ENCODE measurements at places on chromosomes 7 and 10.

- DNase-seq, result no peak
Observed at GRCh38 chr10:123860209-123860608, 31.4 kb downstream of the CPXM2 start.

DNA sequence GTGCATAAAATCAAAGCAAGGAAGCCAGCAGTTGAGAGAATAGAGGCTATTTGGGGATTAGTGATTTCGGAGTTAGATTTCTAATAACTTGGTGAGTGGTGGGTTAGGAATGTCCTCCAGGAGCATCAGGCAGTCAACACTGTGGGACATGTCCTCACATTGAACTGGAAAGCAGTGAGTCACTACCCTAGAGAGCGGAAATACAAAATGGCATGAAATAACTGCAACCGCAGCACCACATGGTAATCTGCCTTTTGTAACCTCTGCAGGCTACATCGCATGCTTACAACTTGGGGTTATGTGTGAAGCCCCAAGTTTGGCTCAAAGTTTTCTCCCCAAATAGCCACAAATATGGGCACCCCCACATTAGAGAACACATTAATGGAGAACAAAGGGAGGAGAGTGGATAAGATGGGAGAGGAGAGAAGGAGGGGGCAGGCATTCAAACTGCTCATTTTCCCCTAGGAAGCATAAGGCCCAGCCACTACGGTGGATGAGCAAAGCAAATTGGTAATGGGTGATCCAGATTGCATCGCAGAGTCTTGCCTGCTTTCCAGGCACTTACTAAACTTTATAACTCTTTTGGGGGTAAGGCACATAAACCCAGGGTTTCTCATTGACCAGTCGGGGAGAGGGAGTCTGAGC, 22.0 kb upstream of the SLF2 start:
- no peak for DNase-seq

DNA sequence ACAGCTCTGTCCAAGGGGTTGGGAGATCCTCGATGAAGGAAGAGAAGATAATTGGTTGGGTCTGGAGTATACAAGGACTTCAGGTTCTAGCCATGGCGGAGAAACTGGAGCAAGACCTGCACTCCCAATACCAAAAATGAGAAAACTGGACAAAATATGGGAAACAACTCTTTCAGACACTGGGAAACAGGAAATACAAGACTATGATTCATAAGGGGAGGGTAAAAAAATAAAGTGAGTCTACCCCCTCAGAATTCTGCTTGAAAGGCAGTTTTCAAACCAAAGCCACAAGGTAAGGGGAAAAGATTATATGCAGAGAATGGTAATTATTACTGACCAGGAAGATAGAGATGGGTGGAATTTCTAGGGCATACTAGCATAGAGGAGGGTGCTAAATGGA, 10.2 kb upstream of the SEC61G start:
- no peak for DNase-seq

- DNase-seq, result no peak
Observed at GRCh38 chr10:79072041-79072441, 3.3 kb downstream of the ZMIZ1 start.

GRCh38 chr10:100522107-100522801, 2.6 kb upstream of the SEC31B start:
- DNase-seq, result no peak

GRCh38 chr10:102499356-102499755, 3.2 kb downstream of the ACTR1A start:
- DNase-seq, result no peak

DNA sequence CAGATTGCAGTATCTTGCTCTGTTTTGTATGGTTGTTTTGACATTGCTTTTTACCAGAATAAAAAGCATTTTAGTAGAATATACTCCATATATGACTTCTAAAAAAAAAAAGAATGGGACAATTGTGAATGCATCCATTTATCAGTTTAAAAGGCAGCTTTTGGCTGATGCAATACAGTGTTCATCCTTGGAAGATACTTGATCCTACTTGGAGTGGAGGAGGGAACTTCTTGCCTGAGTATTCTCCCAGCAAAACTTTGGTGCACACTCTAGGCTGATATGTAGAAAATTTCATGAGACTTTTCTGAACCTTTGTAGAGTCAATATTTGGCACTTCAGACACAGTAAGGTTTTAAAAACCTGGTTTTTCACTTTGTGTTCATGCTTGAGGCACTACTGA, 40.2 kb downstream of the WDR11 start:
- no peak for DNase-seq

DNA sequence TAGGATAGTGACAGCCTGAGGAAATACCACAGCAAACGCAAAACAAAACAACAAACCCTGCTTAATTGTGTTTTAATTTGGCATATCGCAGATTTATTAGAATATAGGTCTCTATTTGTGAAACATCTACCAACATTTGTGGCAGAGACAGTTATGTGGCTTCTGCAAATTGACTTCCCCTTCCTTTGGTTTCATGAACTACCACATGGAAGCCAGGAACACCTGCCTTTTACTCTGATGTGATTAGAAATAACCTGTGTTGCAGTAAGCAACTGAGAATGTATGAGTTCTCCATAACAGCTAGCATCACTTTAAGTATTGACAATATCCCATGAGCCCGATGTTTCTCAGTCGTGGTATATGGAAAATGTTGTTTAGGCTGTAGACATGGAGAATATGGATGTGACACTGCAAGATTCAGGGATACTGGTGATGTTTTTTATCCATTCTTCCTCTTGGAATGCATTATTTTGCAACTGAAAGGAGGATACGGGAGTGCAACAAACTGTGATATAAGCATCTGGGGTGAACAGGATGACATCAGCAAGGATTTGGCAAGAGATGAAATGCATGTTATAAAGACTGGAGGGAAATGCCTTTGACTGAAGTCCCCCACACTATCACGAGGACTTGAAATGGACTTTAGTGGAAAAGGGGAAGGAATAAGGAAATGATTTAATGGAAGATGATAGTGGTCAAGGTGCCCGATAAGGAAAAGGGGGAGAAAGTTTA, 95.9 kb downstream of the CUBN start:
- no peak for DNase-seq

- no peak for DNase-seq
Observed at GRCh38 chr7:4037877-4038276, 644.2 kb upstream of the FOXK1 start.

- DNase-seq, result no peak
Observed at GRCh38 chr7:32935558-32935957, 21.7 kb upstream of the FKBP9 start.
